Bone marrow (tissue), 2 donors: ENCODE measurements at places on chromosomes 16 and 17.

GRCh38 chr17:40473573-40474365 lies 27.7 kb downstream of the TNS4 start:
- no peak for DNase-seq

GRCh38 chr16:25257956-25258860 lies 563 bp upstream of the ZKSCAN2 start:
- DNase-seq: peak; percentile 46

- no peak for DNase-seq
These were observed 2.4 kb downstream of the GOSR2 start for GRCh38 chr17:46925185-46925868.

DNA sequence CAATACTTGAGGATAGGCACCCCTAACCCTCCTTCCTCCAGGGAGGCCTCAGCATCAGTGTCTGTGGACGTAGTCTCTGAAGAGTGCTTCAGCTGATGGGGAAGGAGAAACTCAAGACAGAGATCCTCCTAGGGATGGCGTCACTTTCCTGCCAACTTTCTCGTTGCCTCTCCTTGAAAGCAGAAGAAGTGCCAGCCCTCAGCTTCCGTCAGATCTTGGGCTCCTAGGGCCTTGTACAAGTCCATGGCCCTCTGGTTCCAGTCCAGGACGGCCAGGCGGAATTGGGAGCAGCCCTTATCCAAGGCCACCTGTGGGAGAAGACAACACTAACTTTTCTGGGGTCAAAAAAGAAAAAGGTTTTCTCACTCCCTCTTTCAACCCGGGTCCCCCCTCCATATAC lies 1.3 kb downstream of the SAT2 start:
- DNase-seq: no peak

DNA sequence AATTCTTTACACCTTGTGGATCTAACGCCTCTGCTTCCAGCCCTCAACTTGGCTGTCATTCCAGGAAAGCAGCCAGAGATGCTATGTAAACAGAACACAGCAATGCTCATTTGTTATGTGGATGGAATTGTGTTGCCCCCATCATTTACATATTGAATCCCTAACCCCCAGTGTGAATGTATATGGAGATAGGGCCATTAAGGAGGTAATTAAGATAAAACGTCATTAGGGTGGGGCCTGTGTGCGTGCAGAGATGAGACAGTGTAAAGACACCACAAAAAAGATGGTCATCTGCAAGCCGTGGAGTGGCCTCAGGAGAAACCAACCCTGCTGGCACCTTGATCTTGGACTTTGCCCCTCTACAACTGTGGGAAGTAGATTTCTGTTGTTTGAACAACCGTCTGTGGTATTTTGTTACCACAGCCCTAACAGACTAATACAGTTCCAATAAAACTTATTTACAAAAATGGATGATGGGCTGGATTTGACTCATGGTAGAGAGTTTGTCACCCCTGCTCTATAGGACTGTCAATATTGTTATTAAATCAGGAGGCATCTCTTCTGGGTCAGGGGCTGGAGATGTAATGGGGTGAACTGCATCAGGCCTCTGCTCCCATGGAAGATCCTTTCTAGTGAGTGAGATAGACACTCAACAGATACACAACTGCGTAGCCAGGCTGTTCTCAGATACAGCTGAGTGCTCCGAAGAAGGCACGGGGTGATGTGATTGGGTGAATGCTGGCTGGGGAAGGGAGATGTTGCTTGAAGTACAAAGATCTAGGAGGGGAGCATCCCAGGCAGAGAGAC lies 339.0 kb downstream of the SNX29 start:
- DNase-seq: no peak

DNA sequence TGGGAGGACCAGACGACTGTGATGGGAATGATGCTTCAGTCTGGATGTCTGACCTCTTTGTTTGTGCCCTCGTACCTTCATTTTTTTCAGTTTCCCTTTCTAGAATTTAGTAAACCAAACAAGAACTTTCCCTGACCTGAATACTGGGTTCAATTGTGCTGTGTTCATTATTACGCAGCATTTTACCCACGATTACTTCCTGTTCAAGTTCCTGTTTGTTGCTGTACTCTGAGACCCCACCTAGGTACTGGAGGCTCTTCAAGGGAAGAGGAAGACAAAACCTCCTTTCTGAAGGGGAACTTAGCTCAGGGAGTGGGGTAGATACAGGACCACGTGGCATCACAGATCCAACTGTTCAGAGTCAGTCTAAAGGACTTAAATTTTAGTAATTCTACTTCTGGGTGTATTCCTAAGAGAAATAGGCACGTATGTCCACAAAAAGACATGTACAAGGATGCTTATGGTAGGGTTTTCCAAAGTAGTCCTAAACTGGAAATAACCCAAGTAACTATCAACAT lies 9.2 kb upstream of the PRKCB start:
- no peak for DNase-seq

DNA sequence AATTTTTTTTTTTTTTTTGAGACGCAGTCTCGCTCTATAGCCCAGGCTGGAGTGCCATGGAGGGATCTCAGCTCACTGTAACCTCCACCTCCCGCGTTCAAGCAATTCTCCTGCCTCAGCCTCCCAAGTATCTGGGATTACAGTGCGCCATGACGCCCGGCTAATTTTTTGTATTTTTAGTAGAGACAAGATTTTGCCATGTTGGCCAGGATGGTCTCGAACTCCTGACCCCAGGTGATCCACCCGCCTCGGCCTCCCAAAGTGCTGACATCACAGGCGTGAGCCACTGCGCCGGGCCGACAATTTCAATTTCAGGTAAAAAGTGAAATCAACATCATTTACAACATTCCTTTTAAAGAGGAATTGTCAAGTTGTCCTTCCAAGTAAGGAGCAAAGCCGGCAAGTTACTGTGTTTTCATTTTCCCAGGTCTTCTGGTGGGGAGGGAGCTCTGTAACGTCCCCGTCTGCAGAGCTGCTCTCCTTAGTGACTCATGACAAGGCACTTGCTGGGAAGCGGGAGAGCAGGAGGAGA lies 873 bp downstream of the NPLOC4 start:
- DNase-seq: no peak

- DNase-seq: no peak
These were observed 117.1 kb downstream of the ZNF423 start for GRCh38 chr16:49738832-49739231.

GRCh38 chr17:17982801-17983200 lies 10.1 kb downstream of the DRC3 start:
- DNase-seq: no peak

- DNase-seq: no peak
These were observed 81.3 kb downstream of the SDK2 start for GRCh38 chr17:73562896-73563295.

- peak; percentile 11 for DNase-seq
These were observed 3.7 kb downstream of the SOCS3 start for GRCh38 chr17:78356101-78356713.

DNA sequence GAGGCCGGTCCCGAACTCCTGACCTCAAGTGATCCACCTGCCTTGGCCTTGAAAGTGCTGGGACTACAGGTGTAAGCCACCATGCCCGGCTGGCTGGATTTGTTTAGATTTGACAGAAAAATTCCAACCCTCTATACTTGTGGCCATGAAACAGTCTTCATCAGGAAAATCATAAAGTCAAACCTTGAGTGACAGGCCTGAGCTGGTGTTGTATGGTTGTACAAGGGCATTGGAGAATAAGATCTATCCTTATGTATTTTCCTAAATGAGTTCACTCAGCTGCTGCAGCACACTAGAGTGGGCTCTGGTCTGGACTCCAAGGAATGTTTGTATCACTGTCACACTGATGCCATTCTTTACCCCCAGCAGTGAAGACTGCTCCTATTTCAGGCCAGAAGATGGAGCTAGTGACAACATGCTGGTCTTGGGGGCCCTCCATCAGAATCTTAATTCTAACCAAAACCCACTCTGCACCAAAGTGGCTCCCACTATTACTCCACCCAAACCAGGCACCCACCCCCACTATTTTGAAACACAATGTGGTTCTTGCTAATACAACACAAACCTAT lies 27.4 kb downstream of the SNX11 start:
- DNase-seq: no peak

DNA sequence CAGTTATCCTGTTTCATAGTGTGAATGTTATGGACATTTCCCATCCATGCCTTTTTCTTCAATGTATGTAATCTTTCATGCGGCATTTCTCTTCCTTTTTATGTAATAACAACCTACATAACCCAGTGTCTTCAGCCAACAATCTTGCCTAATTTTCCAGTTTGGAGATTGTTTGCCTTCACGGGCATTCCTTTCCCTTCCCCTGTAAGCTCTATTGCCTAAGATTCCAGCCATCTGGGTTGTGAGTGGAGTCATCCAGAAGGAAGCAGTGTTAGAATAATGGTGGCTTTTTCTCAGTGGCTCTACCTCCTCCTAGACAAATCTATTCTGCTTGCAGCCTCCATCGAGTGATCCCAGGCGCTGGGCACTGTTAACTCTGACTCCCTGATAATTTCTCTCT lies 22.3 kb downstream of the SYCE1L start:
- DNase-seq: no peak

- DNase-seq: no peak
These were observed 204.4 kb downstream of the C16orf78 start for GRCh38 chr16:49578018-49578417.
